ENCODE measurements at places on chromosomes 4 and X. TPM values are rescaled to one million over a fixed set of nuclear protein-coding genes. Genes with fewer than 3 reads are reported as not detected.

DNA sequence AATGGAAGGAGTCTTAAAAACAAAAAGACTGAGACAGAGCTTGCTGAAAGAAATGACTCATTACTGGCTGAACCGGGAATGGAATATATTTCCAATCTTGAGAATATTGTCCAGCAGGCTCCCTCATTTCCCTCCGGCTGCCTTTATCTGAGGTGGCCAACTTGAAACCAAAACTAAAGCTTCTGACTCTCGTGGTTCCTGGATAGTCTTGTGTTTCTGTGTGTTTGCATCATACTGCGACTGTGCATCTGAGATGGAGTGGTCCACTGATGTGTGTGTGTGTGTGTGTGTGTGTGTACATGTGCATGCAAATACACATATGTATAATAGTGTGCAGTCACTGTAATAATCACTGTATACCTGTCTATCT is 145.6 kb upstream of the SCML1 start:
- DNase-seq = no peak

- no peak for DNase-seq
Observed at GRCh38 chrX:20026278-20026677, 35.4 kb upstream of the BCLAF3 start.

DNA sequence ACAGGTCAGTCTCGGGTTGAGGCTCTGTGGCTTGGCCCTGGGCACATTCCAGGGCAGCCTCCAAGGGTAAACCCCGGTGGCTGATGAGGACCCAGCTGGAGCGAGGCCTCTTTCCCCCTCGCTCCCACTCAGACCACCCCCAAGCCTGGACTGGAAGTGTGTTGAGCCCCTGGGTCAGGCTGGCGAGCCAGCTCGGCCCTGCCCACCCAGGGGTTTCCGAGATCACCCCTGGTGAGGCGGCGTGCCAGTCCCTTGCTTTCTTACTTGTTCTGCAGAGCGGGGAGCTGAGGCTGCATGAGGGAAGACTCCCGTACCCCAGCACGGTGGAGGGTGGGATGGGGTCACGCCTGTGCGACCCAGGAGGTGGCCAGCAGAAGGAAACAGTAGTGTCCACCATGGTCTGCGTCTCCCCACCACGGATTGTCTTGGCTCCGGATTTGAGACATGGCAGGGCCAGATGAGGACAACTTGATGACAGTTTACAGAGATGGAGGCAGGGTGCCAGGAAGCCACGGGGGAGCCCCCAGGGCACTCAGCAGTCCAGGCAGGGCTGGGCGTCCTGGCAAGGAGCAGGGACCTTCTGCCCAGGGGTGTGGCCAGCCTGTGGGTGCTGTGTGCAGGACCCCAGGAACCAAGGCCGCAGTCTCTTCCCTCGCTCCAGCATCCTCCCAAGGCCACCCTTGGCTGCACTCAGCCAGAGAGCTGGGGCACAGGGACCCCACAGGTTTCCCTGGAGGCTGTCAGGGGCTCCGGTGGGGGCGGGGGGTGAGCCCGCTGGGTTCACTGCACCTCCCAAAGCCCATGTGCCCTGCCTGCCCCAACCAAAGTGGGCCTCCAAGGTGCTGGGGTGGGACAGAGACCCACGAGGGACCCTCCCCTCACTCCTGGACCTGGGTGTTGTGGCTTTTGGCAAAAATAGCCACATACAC is 6.6 kb upstream of the FGFRL1 start:
- peak; percentile 70 for DNase-seq

DNA sequence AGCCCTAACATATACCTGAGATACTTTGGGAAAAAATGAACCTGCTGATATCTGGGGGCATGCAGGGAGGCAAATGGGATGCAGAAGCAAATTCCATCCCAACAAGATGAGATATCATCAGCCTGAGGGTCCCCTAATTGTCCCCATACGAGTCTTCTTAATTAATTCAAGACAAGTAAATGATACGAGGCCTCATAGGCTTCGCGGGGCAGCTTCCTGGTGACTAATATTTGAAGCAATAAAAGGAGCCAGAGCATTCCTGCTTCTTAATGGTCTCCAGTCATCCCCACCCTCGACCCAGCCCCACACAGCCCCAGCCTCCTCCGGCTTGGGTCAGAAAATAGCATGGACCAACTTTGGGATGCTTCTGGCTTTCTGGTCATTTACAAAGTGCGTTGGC is 99.6 kb upstream of the MSX1 start:
- no peak for DNase-seq

GRCh38 chrX:28625223-28625622 is 38.0 kb downstream of the IL1RAPL1 start:
- DNase-seq = no peak

- no peak for DNase-seq
Observed at GRCh38 chr4:11537846-11538245, 109.2 kb upstream of the HS3ST1 start.

DMD gene
- 194 TPM for total RNA-seq

- DNase-seq = no peak
Observed at GRCh38 chr4:82947498-82947897, 47.0 kb downstream of the THAP9 start.

DNA sequence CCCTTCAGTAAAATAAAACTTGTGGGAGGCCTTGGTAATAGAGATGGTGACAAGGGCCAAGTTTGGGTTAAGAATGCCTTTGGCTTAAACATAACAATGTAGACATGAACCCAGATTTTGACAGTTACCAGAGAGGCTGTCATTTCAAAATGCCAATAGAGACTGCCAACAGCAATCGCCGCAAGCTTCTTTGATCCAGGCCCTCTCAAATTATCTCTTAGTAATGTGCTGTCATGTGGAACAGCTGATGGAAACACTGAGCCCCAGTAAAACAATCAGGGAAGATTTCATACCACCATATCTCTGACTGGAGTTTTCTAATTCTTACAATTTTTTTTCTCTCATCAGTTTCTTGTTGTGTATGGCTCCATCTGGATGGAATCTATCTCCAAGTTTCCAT is 80.5 kb downstream of the ZNF330 start:
- DNase-seq = no peak

DNA sequence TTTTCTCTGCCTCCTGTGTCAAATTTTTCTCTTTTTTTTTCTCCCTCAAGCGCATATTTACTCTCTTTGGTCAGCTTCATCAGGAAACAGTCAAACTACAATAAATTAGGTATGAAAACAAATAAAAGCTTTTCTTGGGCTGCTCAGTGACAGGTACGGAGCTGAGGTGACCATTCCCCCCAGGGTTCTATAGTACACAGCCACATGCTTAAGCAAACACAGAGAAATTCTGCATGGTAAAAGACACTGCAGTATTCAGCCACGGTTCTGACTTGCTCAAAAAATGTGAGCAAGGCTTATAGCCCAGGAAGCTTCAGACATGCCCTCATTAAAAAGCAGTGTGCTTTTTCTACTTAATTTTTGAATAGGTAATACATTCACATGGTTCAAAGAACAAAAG is 138.5 kb downstream of the GRIA3 start:
- DNase-seq = no peak

DNA sequence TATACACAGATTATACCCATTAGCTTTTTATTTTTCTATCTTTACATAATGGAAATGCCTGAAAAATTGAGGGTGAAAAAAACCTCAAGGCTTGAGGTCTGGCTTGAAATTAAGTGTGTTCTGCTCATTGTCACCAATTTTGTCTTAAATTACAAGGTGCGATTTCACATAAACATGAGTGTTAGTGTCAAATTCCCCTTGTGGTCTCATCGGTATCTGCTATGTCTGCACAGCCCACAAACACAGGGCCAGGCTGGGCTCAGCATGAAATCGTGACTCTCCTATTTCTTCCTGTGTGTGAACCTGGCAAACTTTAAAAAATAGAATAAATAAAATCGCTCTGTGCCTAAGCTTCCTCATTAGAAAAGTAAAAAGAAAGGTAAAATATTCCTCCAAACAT is 109.1 kb downstream of the CRLF2 start:
- no peak for DNase-seq

CENPI gene
- 3.3 TPM for total RNA-seq

GRCh38 chr4:165472943-165473676 is 94.3 kb downstream of the CPE start:
- DNase-seq = no peak

DNA sequence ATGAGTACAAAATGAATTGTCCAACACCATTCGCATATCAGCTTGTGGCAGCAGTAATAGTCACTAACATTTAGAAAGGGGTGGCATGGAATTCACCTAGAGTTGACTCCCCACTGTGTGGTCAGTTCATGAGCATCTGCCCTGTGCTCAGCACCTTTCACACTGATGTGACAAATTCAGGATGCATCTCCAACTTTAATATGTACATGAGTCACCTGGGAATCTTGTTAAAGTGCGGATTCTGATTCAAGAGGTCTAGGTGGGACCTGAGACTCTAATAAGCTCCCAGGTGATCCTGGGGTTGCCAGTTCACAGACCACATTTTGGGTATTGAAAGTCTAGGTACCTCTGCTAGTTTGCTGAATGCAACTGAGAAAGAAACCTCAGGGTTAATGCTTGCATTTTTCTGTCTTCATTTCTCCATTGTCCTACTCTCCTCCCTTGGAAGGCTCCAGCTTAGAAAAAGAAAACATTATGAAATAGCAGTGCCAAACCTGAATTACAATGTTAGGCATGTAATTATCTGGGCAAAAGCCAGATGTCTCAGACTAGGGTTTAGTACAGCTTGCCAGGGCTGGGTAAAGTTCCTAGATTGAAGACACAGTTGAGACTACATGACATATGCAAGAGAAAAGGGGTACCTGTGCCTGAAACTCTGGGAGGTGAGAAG is 32.7 kb downstream of the TMSB4X start:
- no peak for DNase-seq

DNA sequence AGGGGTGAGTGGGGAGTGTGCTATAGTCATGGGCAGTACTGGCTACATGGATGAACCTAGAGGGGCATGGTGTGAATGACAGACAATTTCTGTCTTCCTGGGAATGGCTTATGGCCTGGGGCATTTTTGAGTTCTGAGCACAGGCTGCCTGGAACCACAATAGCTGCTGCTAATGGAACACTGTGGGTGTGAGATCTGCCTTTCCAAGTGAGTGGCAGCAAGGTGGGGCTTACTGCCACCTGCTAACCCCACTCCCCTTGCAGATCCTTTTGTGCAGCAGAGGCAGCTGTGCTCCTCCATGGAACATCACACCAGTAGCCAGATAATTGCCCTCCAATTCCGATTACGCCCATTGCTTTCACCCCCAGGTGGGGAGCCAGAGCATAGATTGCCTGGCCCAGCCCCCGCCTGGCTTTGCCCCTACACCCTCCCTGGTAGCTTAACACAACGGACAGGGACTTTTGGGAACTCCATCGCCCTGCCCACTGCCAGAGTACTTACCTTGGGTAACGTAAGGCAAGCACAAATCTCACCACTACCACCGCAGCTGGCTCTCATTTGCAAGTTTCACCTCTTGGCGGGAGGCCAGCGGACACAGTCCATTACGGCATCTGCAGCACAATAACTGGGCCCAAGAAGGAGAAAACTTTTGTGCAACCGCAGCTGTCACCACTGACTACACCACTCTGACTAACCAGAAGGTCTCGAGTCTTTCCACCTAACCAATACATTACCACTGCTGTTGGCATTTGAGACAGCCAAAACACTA is 421.2 kb upstream of the NWD2 start:
- no peak for DNase-seq

DNA sequence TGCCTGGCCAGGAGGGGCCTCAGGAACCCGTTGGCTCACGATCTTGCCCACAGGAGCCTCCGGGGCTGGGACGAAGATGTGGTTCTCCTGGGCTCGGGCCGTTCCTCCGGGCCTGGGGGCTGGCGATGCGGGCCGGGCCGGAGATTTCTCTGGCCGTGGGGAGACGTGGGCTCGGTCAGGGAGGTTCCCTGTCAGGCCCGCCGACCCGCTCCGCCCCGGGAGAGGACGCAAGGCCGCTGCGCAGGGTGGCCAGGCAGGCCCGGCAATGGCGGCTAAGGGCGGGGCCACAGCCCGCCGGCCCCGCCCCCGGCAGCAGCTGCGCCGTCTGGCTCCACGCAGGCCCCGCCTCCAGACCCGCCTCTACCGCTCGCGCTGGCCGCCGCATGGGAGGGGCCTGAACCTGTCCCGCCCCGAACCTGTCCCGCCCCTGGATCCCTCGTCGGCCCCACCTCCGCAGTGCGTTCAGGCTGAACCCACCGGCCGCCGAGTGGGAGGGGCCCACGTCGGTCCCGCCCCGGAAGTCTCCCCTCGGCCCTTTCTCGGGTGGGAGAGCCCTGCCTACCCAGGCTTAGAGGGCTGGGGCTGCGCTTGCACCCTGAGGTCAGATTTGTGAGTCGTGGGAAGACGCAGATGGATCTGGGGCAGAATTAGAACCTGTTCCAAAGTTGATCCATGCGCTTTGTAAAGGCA is at the start of gene FAM3A:
Gene FAM3A, minus strand, starts transcription at position 267 of the 690 bp plus-strand sequence. CDS start 460 bp downstream, outside the sequence.
- DNase-seq = peak; percentile 97

C1QTNF7 gene
- total RNA-seq = 0.42 TPM

GRCh38 chr4:1169691-1170096 is 2.7 kb downstream of the SPON2 start:
- DNase-seq = no peak

VSIG4 gene
- total RNA-seq = 4.7 TPM

DNA sequence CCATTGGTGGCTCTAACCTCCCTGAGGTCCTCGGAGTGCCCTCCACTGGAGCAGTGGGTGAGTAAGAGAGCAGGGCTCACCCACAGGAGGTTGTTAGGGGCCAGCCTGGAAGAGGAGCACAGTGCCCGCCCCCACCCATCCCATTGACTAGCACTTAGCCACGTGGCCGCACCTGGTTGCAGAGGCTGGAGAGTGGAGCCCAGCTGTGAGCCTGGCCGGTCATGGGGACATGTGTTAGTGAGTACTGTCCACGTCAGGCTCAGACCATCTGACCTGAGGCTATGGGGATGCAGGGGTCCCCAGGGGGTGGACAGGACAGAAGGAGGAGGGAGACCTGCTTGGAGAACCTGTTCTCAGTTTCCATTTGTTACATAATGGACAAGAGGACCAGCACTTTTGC is 1.4 kb upstream of the MAN2B2 start:
- no peak for DNase-seq

GRCh38 chr4:119652998-119653397 is 24.4 kb upstream of the PDE5A start:
- DNase-seq = no peak

PROM1 gene
- 2.7 TPM for total RNA-seq

SYNPO2 gene
- 255 TPM for total RNA-seq

GRCh38 chr4:2141022-2141761 is 82.1 kb downstream of the NAT8L start:
- DNase-seq = no peak

SEC24B gene
- 20.7 TPM for total RNA-seq

- no peak for DNase-seq
Observed at GRCh38 chr4:87042221-87042620, 107.4 kb downstream of the AFF1 start.

H2BW2 gene
- total RNA-seq = not detected

GRCh38 chr4:3285558-3286334 is 7.1 kb upstream of the RGS12 start:
- DNase-seq = no peak

GRCh38 chr4:55604996-55605395 is 13.0 kb upstream of the PDCL2 start:
- no peak for DNase-seq
